ENCODE measurements at places on chromosomes 12 and 14.

DNA sequence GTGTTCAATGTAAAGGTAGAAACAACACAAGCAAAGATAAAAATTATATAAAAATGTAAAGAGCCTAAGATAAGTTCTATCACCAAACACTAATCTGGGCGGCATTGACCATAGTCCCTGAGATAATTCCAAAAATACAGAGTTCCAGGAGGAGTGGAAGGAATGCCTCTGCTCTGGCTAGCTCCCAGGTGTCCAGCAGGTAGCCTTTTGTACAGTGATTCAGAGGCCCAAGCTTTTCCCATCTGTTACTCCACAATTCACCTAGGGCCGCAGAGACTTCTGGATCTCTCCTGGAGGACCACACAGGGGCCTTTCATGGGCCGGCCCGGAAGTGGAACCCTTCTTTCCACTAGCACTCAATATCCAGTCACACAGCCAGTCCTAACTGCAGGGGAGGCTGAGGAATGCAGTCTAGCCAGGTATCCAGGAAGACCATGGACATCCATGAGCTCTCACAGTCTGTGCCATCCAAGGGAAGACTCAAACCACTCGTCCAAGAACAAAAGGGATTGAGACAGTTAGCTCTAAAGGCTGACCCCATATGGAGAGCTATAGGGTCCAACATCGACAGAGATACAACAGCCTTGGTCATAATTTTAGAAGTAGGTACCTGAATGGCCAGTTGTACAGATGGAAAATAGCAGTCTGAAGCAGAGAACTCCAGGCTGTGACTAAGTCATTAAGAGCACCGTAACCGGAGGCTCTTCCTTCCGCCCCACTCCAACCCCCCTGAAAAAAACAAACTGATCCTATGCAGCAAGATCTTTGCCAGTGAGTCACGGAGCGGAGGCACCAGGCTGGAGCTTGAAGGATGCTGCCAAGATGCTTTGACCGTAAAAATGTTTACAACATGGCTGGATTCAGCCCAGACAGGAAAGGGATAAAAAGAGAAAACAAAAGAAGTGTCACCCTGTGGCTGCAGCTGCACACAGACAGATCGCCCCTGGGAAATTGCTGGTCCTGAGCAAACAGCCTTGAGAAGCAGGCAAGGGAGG is 204.8 kb downstream of the NUAK1 start:
- DNase-seq, result no peak

GRCh38 chr12:122265476-122265875 is 818 bp downstream of the VPS33A start:
- no peak for DNase-seq

DNA sequence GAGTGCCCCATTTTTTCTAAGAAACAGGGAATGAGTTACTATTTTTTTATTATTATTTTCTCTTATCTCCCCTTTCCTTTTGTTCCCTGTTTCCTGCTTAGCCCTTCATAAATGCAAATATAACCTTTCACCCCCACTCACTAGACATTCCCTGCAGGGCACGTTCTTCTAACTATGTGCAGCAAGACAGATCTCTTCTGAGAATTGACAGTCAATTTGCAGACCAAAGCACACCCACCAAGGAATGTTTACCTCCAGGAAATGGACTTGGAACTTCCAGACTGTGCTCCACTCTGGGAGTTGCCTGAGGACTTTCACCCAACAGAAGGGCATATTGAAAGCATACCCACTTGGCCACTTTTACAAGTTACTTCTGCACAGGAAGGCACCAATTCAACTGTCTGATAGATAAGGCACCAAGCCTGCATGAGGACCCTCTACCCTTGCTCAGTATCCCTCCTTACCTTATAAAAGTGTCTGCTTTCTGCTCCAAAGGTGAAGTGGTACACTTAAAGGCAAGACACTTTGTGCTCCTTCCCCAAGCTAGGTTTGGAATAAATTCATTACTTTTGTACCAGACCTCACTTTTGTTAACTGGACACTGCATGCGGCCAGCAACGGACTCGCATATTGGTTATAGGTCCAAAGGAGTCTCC is 6.5 kb downstream of the TAS2R19 start:
- DNase-seq, result no peak

DNA sequence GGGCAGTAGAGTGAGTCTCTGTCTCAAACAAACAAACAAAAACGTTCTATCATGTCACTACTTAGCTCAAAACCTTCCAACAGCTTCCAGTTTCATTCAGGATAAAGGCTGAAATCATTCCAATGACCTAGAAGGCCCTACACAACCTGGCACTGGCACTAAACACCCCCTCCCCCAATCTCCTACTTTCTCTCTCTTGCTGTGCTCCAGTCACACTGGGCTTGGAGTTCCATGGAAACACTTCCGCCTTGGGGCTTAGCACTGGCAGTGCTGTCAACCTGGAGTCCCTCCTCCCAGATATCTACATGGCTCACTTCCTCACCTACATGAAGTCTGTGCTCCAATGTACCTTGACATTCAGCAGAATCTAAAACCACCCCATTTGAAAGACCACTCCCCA is 65.0 kb upstream of the SINHCAF start:
- DNase-seq, result no peak
